ENCODE measurements at places on chromosomes 4 and X. TPM values are rescaled to one million over a fixed set of nuclear protein-coding genes. Genes with fewer than 3 reads are reported as not detected.

Gene SMPX
- 442 TPM for total RNA-seq

Gene ARHGEF6
- 37.3 TPM for total RNA-seq

Gene NPY2R
- not detected for total RNA-seq

Gene UCHL1
- 16.2 TPM for total RNA-seq

Gene ASB11
- total RNA-seq = 45.0 TPM

Gene GYPB
- total RNA-seq = not detected

Gene OTC
- 1.1 TPM for total RNA-seq

Gene ITM2A
- total RNA-seq = 128 TPM

Data from right cardiac atrium (tissue), 5 donors.